ENCODE measurements at places on chromosomes 5 and 9. TPM values are rescaled to one million over a fixed set of nuclear protein-coding genes. Genes with fewer than 3 reads are reported as not detected.

DNA sequence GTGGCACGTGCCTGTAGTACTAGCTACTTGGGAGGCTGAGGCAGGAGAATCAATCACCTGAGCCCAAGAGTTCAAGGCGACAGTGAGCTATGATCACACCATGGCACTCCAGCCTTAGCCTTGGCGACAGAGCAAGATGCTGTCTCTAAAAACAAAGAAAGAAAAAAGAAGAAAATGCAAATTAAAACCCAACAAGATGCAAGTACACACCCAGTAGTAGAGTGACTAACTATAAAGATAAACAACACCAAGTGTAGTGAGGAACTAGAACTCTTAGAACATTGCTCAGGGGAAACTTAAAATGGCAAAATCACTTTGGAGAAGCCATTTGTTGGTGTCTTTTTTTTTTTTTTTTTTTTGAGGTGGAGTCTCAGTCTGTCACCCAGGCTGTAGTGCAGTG lies 34.7 kb upstream of the RARS1 start:
- H3K4me3 ChIP-seq = no peak overlapping the region
- H3K27ac ChIP-seq = no peak overlapping the region
- H3K4me1 ChIP-seq = no peaks in the 10 kb centered on the region
- H3K27me3 ChIP-seq = no peaks in the 10 kb centered on the region

- no peak for DNase-seq
- H3K27ac ChIP-seq = no peak overlapping the region
- no peak overlapping the region for H3K4me3 ChIP-seq
- no peaks in the 10 kb centered on the region for H3K4me1 ChIP-seq
- H3K36me3 ChIP-seq = no peaks in the 10 kb centered on the region
- peaks cover 18% of the 10 kb centered on the region for H3K27me3 ChIP-seq
Measured at GRCh38 chr5:150295172-150295634, 5.6 kb upstream of the CAMK2A start.

DNA sequence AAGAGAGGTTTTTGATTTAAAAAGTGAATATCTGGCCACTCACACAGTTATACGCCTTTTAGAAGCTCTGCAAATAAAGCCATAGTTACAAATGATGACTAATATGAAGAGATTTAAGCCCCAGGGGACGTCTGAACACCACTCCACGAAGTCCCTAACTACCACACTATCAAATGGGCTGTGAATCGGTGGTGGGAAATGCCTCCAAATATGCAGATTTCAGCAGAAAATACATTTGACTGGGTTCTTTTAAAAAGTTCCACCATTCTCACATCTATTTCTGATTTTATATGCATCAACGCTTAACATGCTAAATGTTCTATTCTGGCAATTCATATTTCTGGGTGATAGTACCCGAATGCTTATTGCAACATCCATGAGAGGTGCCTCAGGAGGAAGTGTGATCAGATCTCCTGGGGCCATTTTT lies 22.5 kb downstream of the TICAM2 start:
- no peaks in the 10 kb centered on the region for H3K27me3 ChIP-seq
- H3K36me3 ChIP-seq = no peaks in the 10 kb centered on the region
- H3K27ac ChIP-seq = no peak overlapping the region
- no peak overlapping the region for H3K4me3 ChIP-seq

GRCh38 chr5:6765612-6766525 lies 52.6 kb downstream of the TENT4A start:
- H3K4me1 ChIP-seq = peaks cover 9% of the 10 kb centered on the region
- H3K27ac ChIP-seq = no peak overlapping the region
- DNase-seq = peak; percentile 80
- H3K27me3 ChIP-seq = no peaks in the 10 kb centered on the region
- no peaks in the 10 kb centered on the region for H3K36me3 ChIP-seq
- H3K4me3 ChIP-seq = no peak overlapping the region

- H3K4me3 ChIP-seq = no peak overlapping the region
- no peak overlapping the region for H3K27ac ChIP-seq
- peaks cover 7% of the 10 kb centered on the region for H3K27me3 ChIP-seq
- no peak for DNase-seq
- no peaks in the 10 kb centered on the region for H3K36me3 ChIP-seq
Measured at GRCh38 chr5:137402436-137403187, 96.5 kb downstream of the SPOCK1 start.

GRCh38 chr5:132438917-132439316 lies 51.7 kb downstream of the IRF1 start:
- peak overlapping the region; percentile 48 for H3K4me3 ChIP-seq
- H3K27me3 ChIP-seq = no peaks in the 10 kb centered on the region
- DNase-seq = no peak
- peaks cover 85% of the 10 kb centered on the region for H3K4me1 ChIP-seq
- H3K36me3 ChIP-seq = peaks cover 2% of the 10 kb centered on the region

DNA sequence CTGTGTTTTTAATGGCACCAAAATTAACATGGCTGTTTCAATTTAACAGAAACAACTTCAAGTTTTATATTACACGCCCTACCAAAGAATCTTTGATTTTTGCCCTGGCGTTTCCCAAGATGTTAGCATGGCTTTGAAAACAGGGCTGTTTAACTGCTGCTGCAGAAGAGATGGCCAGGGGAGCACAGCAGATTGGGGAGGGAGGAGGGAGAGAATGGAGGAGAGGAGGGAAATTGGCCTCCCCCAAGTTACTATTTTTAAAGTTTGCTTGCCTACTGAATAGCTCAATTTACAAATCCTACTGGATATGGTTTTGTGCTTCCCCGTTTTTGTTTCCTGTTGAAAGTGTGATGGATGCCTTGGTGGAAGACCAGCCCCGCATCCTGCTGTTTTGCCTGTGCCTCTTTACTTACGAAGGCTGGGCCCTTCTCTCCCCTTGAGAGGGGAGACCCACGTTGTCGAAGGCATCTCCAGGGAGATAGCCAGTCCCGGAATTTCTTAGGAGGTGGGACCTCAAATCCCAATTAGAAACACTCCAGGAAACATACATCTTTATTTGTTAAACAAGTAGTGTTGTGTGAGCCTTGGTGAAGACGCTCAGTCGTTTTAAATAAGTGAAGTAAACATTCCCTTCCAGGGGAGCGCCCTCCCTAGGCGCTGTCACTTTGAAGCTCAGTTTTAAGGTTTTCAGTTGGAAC lies 98.6 kb downstream of the AOPEP start:
- no peak overlapping the region for H3K4me3 ChIP-seq
- H3K4me1 ChIP-seq = peaks cover 9% of the 10 kb centered on the region
- H3K27ac ChIP-seq = no peak overlapping the region
- H3K36me3 ChIP-seq = peaks cover 2% of the 10 kb centered on the region
- DNase-seq = no peak
- no peaks in the 10 kb centered on the region for H3K27me3 ChIP-seq

DNA sequence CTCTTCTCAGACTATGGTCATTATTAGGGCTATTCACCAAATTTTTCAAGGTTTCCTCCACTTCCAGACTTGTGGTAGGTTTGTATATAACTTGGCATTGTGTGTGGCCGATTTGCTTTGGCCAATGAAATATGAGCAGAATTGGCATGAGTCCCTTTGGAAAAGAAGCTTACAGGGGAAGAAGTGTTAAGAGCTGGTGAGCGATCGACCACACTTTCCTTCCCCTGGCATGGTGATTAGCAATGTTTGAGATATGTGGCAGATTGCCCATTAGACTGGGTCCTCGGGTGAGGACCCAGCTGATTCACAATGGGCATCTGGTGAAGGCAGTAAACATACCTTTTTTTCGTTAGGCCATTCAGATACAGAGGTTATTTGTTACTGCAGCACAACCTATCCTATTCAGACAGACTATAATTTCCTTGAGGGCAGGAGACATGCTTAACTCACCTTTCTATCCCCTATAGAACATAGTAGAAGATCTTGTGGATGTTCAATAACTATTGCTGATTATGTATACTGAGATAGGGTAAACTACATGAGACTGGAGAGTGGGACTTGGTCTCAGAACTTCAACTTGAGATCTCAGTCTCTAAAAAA lies 62.8 kb upstream of the KLF9 start:
- DNase-seq = no peak
- H3K27me3 ChIP-seq = no peaks in the 10 kb centered on the region
- peaks cover 9% of the 10 kb centered on the region for H3K4me1 ChIP-seq
- H3K4me3 ChIP-seq = no peak overlapping the region

- peak overlapping the region; percentile 98 for H3K27ac ChIP-seq
- H3K36me3 ChIP-seq = peaks cover 71% of the 10 kb centered on the region
- DNase-seq = no peak
- no peaks in the 10 kb centered on the region for H3K27me3 ChIP-seq
Measured at GRCh38 chr9:120916991-120917880, 9.4 kb downstream of the TRAF1 start.

GRCh38 chr5:14405706-14406553 lies 175.7 kb upstream of the OTULINL start:
- peaks cover 43% of the 10 kb centered on the region for H3K4me1 ChIP-seq
- H3K36me3 ChIP-seq = peaks cover 10% of the 10 kb centered on the region
- H3K27me3 ChIP-seq = no peaks in the 10 kb centered on the region

- peak overlapping the region; percentile 76 for H3K4me3 ChIP-seq
- peak overlapping the region; percentile 99 for H3K27ac ChIP-seq
- DNase-seq = peak; percentile 84
- H3K4me1 ChIP-seq = peaks cover 96% of the 10 kb centered on the region
Measured at GRCh38 chr9:98101868-98102273, 17.2 kb downstream of the TRIM14 start.

Gene VCAN
- 0.14 TPM for total RNA-seq

Gene FOXD1
- total RNA-seq = 0.55 TPM

Gene REEP2
- total RNA-seq = 11.5 TPM

Gene CDKN2A
- total RNA-seq = 5.0 TPM

Gene CREBRF
- 33.1 TPM for total RNA-seq

Data from activated T-cell treated with anti-CD3 and anti-CD28 coated beads, Interleukin-2, amount 50 U/mL, for 72 hours (primary cell).